GM23248 (cell line): ENCODE measurements at places on chromosomes 5 and 9. TPM values are rescaled to one million over a fixed set of nuclear protein-coding genes. Genes with fewer than 3 reads are reported as not detected.

Gene CTSL
- total RNA-seq: 389 and 402 TPM in 2 replicates

Gene RMRP
- total RNA-seq: 14,230 and 20,944 TPM in 2 replicates

Gene NR5A1
- total RNA-seq: not detected in 2 replicates

Gene KIF4B
- total RNA-seq: not detected in 2 replicates

Gene EPB41L4A
- 0.11 and 1.8 TPM in 2 replicates for total RNA-seq

Gene FBXL7
- 7.5 and 8.7 TPM in 2 replicates for total RNA-seq

Gene CDH6
- total RNA-seq: 3.3 and 7.2 TPM in 2 replicates

Gene EMB
- 0.22 TPM in 1 of 2 replicates, not detected in the other for total RNA-seq

Gene CDC20B
- not detected in 2 replicates for total RNA-seq

Gene HAVCR2
- not detected in 2 replicates for total RNA-seq

Gene EDIL3
- 16.3 and 24.1 TPM in 2 replicates for total RNA-seq

Gene TPPP
- 0.13 TPM in 1 of 2 replicates, not detected in the other for total RNA-seq

Gene KIAA0825
- total RNA-seq: 4.6 and 7.0 TPM in 2 replicates

Gene DPYSL3
- 34.3 and 42.8 TPM in 2 replicates for total RNA-seq

Gene CDO1
- total RNA-seq: 0.89 and 4.3 TPM in 2 replicates

Gene TRIM7
- total RNA-seq: 1.4 and 6.8 TPM in 2 replicates
